ENCODE measurements at places on chromosomes 12 and 14.

GRCh38 chr12:6225630-6226001, 25.4 kb downstream of the CD9 start:
- peak; percentile 40 for DNase-seq

DNA sequence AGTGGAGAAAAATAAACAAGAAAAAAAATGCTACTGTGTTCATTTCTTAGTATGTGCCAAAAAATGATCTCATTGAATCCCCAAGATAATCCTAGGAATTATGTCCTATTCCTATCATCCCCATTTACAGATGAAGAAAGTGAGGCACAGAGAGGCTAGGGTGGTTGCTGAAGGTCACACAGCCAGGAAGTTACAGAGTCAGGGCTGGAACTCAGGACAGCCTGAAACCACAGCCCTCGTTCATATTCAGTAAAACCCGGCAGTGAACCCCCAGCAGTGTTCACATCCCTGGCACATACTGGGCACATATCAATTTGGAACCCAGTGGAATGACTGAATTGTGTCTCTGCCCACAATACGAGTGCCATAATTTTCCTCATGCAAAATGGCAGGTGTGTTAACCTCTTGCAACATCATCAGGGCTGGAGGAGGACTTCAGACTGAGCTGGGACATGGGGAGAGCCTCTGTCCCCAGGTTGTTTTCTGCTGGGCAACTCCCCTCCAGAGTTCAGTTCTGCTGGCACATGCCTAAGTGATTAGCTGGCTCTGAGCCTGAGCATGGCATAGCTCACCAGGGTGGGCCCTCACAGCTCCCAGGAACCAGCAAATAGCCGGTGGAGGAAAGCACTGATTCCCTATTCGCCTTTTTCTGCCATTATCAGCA, 2.0 kb upstream of the PPP1CC start:
- DNase-seq = peak; percentile 32

DNA sequence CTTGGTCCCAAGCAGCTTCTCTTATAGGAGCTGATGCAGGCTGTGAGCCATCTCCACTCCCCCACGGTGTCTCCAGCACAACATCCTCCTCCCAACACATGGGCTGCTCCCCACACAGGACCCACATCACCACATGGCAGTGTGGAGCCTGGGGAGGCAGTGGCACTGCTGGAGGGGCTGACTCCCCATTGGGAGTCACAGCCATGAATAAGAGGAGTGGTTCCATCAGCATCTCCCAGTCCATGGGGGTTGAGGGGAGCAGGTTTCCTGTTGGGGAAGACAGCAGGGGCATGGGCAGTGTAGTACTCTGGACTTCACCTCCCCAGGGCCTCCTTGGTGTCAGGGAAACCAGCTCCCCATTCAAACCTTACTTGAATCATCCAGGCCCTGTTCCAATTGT, 40.5 kb upstream of the OXA1L start:
- DNase-seq = no peak

DNA sequence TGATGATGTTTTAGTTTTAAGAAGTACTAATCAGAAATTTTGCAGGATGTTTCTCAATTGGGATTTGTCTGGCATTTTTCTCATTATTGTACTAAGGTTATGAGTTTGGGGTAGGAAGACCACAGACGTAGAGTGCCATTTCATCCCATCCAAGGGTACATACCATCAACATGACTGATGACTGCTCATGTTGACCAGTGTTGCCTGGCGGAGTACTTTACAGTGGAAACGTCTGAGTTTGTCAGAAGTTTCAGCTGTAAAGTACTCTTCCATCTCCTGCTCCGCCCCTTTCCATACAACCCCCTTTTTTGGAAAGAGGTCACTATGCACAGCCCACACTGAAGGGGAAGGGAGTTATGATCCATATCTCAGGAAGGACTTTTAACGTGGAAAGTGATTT, 74.2 kb downstream of the RCOR1 start:
- peak; percentile 41 for DNase-seq

- no peak for DNase-seq
Observed at GRCh38 chr14:48575772-48576171, 900.4 kb upstream of the MDGA2 start.

GRCh38 chr14:91568626-91569025, 58.5 kb upstream of the PPP4R3A start:
- no peak for DNase-seq

All from EH (cell line).